ENCODE measurements at places on chromosomes 11 and 22.

- no peak for DNase-seq
These were observed 256.0 kb upstream of the B3GAT1 start for GRCh38 chr11:134668076-134668475.

GRCh38 chr11:21866781-21867180, 326.1 kb upstream of the ANO5 start:
- DNase-seq, result no peak

DNA sequence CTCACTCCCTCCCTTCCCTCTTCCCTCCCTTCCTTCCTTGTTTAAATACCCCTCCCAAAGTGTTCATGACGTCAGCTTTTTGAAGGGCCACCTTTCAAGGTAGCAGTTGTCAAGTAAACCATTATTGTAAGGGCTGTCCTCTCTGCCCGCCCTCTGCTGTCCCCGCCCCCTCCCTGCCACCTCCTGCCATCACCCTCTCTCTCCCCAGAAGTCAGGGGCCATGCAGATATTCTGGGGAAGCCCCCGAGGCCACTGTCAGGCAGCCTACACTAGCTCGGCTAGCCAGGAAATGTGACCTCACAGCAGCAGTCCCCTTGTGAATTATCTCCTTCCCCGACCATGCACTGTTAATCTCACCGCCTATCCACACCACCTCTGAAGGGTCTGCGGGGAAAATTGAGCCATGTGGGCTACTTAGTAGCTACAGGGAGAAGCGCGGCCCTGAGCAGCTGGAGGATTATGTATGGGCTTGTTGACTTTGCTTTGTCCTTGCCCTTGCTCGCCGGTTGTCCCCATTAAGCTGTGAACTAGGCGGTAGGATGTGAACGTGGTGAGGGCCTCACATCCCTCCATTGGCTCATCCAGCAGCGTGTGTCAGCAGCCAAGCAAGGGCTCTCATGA, 42.1 kb upstream of the ATXN10 start:
- DNase-seq, result no peak

- DNase-seq, result no peak
These were observed 313.6 kb upstream of the ANO3 start for GRCh38 chr11:26018336-26018735.

GRCh38 chr11:119372260-119373058, 9.0 kb downstream of the USP2 start:
- DNase-seq, result no peak

- no peak for DNase-seq
These were observed 193.6 kb downstream of the FAM76B start for GRCh38 chr11:95595973-95596489.

GRCh38 chr11:94753630-94754029, 14.5 kb upstream of the AMOTL1 start:
- DNase-seq, result no peak
